ENCODE measurements at places on chromosomes 3 and 15.

DNA sequence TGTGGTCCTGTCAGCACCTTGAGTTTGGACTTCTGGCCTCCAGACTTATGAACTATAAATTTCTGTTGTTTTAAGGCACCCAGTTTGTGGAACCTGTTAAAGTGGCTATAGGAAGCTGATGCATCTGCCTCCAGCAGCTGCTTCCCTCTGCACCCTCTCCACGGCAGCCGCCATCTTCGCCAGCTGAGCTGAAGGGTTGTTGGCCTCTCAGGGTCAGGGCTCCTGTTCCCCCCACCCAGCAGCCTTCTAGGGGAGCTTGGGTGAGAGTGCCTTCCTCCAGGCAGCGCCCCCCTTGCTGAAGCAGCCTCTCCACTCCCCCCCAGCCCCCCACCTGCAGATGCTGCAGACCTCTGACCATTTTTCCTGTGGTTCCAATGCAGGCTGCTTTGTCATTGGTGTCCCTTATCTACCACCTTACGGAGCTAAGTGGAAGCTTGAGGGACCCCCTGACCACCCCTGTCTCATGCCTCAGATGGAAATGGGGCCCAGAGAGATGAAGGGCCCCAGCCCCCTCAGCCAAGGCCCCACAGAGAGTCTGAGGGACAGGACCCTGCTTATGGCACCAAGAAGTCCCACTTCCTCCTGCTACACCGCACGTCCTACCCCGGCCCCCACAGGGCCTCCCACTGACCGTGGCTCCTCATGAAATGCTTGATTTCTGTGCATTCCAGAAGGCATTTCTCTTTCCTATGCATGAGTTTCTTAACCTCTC lies 61.4 kb upstream of the TLE3 start:
- DNase-seq: no peak

DNA sequence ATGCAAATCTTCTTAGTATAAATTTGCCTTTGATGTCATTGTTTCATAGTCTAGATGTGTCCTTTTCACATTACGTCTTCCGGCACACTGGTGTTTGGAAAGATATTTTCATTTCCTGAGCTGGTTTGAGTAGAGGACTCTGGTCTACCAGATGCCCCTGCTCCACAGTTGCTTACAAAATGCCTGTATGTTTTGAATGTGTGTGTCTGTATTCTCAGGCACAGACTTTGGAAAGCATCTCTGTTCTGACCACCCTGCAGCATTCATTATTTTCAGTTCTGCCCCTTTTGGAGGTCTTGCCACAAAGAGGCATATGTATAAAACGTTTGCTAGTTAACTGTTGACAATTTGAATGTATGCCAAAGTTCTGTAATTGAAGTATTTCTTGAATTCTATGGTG lies 236.0 kb upstream of the GOLIM4 start:
- DNase-seq: no peak

GRCh38 chr3:13425689-13426088 lies 5.6 kb upstream of the NUP210 start:
- DNase-seq: no peak

DNA sequence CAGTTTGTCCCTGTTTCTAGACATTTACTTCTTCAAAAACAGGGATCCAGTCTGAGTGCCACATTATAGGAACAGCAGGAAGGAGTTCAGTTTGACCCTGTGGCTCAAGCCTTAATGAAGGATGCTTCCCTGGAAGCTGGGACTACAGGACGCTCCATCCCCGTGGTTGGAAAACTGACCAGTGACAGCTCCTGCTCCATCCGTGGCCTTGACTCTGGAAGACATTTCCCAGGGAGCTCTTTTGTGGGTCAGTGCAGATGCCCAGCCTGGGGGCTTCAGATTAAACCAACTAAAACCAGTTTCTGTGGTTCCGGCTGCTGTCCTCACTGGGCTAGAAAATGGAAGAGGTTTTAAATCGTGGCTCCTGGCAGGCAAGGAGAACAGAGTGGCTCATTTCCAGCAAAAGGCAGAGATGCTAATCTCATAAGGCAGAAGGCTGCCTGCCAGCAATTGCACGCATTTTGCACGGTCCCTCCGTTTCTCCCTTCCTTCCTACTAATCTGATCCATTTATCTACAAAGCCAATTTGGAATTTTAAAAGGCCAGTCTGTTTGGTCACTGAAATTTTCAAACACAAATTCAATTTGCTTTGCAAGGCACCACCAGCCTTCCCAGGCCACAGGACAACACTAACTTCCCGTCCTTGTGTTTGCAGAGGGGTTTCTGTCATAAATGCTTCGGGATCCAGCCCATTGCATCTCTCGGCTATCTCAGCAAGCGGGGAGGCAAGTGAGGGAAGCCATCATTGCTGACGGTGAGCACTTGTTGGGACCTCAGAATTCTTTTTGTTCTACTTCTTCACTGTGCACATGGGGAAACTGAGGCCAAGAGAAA lies 6.2 kb upstream of the SSUH2 start:
- no peak for DNase-seq

- no peak for DNase-seq
These were observed 552.6 kb upstream of the GOLIM4 start for GRCh38 chr3:168648321-168648720.

DNA sequence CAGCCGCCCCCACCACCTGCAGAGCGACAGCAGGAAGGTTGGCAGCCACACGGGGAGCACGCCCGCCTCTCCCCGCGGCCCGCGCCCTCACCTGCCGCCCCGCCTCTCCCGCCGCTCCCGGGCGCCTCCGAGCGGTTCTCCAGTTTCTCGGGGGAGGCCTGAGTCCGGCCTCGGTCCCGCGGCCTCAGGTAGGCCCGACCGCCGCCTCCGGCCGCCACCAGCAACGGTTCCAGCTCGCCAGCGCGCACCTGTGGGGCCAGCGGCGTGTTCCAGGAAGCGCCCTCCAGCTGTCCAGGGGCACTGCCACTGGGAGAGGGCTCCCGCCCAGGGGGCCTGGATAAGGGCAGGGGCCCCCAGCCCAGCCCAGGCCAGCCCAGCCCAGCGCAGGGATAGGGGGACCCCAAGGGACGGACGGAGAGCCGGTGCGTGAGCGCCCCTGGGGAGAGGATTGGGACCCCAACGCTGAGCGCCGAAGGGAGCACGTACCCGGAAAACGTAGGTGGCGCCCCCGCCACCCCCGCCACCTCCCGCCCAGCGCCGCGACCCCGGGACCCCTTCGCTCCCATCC lies 2.2 kb downstream of the LTK start:
- DNase-seq: peak; percentile 91

DNA sequence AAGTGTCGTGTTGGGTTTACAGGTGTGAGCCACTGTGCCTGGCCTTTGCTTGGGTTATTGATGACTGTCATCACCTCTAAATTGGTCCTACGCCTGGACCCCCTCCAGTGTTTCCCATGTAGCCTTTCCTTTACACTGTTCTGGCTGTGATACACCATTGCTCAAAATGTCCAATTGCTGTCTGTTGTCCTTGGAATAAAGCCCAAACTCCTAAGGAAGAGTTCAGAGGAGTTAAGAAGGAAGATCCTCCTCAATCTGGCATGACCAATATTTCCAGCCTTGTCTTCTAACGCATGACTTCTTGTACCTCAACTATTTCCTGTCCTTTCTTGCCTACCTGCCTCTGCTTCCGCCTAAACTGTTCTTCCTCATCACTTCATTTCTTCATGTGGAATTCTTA lies 113.1 kb downstream of the POLR2M start:
- no peak for DNase-seq

GRCh38 chr15:87871731-87872320 lies 384.7 kb downstream of the NTRK3 start:
- DNase-seq: no peak

GRCh38 chr3:122960652-122961051 lies 66.9 kb downstream of the SEMA5B start:
- no peak for DNase-seq

- no peak for DNase-seq
These were observed 8.8 kb upstream of the BCHE start for GRCh38 chr3:165846056-165846455.

DNA sequence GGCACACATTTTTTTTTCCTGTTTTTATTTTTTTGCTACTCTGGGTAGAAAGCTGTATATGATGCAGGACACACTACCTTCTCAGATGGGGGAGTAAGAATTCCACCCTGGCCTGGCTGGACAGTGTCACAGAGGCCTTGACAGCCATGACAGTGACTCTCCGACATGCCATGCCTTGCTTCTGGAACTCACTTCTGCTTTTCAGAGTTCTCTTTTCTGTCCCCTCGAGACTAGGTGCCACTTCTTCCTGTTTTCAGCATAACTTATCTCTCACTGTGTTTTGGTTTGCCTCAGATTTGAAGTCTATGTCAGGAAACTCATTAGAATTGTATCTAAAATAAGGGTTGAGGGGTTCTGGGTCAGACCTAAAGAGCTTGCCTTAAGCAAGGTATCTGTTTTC lies 69.1 kb upstream of the SEC13 start:
- no peak for DNase-seq

DNA sequence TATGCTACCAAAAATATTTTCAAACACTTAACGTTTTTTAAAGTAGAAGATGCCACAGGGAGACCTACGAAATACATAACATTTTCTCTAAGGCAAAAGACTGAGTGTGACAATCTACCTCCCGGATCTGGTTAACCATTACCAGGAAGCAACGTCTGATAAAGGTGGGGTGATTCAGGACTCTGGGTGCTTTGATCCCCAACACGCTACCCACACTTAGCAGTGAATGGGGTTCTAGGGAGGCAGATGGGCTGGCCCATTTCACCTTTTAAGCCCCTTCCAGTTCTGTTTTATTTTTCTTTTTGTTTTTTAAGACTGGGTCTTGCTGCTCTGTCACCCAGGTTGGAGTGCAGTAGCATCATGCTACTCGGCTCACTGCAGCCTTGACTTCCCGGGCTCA lies 39.5 kb downstream of the EIF4E3 start:
- DNase-seq: no peak

GRCh38 chr3:10335871-10336622 lies 15.1 kb upstream of the SEC13 start:
- DNase-seq: peak; percentile 53

GRCh38 chr3:156760333-156760732 lies 65.8 kb upstream of the LEKR1 start:
- no peak for DNase-seq

GRCh38 chr15:41746802-41747201 lies 27.5 kb upstream of the MAPKBP1 start:
- no peak for DNase-seq

DNA sequence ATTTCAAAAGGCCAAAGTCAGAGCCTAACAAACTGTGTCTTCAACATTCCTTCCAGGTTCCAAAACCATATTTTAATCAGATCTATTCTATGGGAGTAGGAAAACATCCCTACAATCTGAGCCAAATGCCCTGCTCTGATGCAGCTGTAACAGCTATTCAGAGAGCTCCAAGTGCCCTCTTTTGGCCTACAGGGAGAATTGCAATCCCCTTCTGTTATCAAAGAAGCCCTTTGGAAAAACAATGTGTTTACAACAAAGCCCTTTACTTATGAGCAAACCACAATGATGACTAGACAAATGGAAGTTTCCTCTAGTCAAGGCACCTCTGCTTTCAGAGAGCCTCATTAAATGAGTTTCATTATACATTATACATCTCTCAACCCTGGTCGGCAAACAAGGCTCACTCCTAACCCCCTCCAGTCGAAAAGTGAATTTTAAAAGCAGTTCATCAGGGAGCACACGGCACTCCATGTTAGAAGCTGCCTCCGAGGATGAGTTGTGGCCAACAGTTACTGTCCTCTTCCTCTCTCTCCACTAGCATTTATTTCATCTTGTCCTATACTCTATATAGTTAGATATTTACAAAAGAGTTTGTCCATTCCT lies 42.6 kb upstream of the TMCO5A start:
- DNase-seq: peak; percentile 9

DNA sequence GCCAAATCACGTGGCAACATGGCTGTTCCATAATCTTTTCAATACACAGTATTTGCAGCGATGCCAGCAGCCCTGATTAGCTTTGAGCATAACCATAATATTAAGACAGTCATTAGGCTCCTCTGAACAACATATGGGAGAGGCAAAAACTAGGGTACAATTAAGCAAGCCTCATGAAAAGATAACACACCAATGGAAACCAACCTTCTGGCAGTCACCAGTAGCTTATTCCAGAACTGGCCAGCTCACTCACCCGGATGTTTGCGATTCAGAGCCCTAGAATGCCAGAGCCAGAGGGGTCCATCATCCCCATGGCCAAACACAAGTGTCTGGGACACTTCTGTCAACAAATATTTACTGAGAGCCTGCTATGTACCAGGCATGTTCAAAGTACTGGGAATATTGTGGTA lies 48.8 kb upstream of the PLXND1 start:
- DNase-seq: no peak

DNA sequence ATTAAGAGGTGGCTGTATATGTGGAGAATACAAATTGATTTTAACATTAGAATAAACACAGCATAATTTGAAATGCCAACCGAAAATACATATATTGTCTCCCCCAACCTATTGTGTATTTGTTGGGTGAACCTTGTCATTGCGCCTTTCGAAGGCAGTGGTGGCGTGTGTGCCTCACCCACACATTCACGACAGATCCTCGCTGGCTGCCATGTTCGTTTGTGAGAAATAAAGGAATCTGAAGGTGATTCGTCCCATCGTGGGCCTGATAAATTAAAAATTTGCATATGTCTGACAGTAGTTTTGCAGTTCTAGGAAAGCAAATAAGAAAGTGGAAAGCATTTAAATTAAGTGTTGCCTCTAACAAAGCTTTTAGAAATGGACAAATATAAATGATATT lies 222.8 kb upstream of the TOPAZ1 start:
- DNase-seq: no peak

- peak; percentile 16 for DNase-seq
These were observed 1.9 kb downstream of the UBP1 start for GRCh38 chr3:33438284-33438668.

- DNase-seq: no peak
These were observed 103.4 kb downstream of the IL20RB start for GRCh38 chr3:137061186-137061585.

GRCh38 chr3:65604863-65605526 lies 433.7 kb downstream of the MAGI1 start:
- DNase-seq: no peak

- peak; percentile 24 for DNase-seq
These were observed 130.8 kb upstream of the SLC2A2 start for GRCh38 chr3:171157286-171157685.

- no peak for DNase-seq
These were observed 180.5 kb downstream of the OPA1 start for GRCh38 chr3:193773266-193774220.

DNA sequence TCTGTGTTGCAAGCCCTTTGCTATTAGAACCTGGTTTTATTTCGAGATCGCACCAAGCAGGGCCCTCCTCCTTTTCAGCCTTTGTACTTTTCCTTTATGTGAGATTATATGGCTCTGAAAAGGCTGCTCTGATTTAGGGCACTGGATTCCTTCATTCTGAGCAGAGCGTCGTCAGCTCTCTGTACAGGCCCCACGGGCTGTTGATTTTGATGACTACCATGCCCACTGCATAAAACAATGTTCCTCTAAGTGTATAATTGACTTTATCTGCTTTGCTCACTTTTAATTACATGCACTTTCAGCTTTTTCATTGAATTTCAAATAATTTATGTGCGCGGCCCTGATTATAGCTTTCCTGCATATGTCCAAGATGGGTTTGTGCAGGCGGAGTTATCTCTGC lies 4.4 kb upstream of the PSMD6 start:
- DNase-seq: no peak

GRCh38 chr3:17478673-17479072 lies 263.8 kb downstream of the TBC1D5 start:
- DNase-seq: no peak
